ENCODE measurements at places on chromosomes 2 and 18. TPM values are rescaled to one million over a fixed set of nuclear protein-coding genes. Genes with fewer than 3 reads are reported as not detected.
A peak's percentile ranks its signal among the peaks of the same experiment; 100 is the strongest.

The POTEJ gene
- not detected for total RNA-seq

The UGT1A7 gene
- total RNA-seq, result 2.4 TPM

The SH3RF3 gene
- total RNA-seq, result 3.7 TPM

The LAPTM4A gene
- total RNA-seq, result 120 TPM

The SLC8A1 gene
- total RNA-seq, result 14.8 TPM

The TMEM178A gene
- total RNA-seq, result 0.68 TPM

The LONRF2 gene
- 1.3 TPM for total RNA-seq

The GMCL1 gene
- total RNA-seq, result 12.8 TPM

GRCh38 chr2:23532391-23533337, 147.7 kb downstream of the KLHL29 start:
- no peak for DNase-seq

- DNase-seq, result no peak
Measured at GRCh38 chr2:219368690-219369191, 19.0 kb downstream of the DNPEP start.

GRCh38 chr18:70464343-70465114, 175.7 kb downstream of the SOCS6 start:
- DNase-seq, result peak; percentile 35

- DNase-seq, result no peak
Measured at GRCh38 chr2:46798998-46799698, 116.5 kb downstream of the MCFD2 start.

GRCh38 chr2:192407692-192408091, 213.0 kb upstream of the TMEFF2 start:
- DNase-seq, result no peak

DNA sequence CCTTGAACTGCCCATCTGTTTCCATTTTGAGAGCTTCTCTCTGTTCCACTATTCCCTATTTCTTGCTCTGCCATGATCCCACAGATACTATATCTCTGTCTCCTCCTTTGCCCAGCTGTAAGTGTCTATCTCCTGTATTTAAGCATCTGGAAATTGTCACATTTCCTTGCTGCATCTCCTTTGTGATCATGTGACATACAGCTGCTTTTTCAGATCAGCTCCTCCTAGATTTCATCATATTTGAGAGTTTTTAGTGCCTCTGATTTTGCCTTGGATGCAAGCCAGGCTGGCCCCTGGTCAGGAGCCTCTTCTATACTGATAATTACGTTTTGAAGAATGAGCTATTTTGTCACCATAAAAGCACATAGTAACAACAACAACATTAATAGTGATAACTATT, 131.7 kb upstream of the TNP1 start:
- no peak for DNase-seq

- no peak for DNase-seq
Measured at GRCh38 chr18:42632801-42633200, 482.7 kb downstream of the RIT2 start.

GRCh38 chr2:241980193-241980592, 110.7 kb downstream of the RTP5 start:
- DNase-seq, result no peak

DNA sequence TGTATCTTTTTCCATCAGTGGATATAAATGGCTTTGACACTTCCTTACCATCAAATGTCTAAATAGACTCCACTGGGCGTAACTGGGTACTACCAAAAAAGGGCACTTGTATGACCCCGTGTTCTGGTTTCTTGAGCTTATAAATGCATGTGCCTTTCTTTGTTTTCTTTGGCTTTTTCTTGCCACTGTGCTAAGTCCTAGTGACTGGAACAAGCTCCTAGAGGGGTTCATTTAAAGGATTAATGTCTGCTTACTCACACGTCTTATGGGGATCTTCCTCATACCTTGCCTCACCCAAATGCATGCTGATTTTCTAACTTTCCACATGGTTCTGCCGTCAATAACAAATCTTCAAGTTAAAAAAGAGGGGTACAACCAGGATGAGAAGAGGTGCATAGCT, 19.8 kb upstream of the ZNF532 start:
- no peak for DNase-seq

DNA sequence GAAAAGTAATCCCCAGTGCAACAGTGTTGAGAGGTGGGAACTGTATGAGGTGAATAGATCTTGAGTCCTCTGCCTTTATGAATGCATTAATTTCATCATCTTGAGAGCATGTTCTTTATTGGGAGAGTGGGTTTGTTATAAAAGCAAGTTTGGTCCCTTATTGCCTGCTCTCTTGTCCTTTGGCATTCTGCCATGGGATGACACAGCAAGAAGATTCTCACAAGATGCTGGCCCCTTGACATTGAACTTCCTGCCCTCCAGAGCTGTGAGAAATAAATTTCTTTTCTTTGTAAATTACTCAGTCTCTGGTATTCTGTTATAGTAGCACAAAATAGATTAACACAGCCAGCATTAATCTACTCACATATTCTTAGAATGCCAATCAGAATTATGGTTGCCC, 108.6 kb downstream of the EHBP1 start:
- DNase-seq, result no peak

DNA sequence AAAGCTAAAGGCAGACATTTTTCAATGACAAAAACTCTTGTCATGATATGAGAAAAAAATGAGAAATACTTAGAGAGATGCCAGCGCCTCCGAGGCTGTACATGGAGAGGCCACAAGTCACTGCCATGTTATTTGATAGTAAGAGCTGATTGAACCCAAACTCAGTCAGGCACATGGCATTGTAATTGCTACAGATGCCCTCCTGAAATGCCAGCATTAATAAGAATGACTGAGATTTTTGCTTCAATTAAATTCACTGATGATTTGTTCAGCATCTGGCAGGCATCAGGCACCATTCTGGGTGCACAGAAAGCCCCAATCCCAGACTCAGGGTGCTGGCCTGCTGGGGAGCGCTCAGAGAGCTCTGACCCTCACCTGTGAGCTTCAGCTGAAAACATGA, 129.0 kb upstream of the PXDN start:
- DNase-seq, result no peak

DNA sequence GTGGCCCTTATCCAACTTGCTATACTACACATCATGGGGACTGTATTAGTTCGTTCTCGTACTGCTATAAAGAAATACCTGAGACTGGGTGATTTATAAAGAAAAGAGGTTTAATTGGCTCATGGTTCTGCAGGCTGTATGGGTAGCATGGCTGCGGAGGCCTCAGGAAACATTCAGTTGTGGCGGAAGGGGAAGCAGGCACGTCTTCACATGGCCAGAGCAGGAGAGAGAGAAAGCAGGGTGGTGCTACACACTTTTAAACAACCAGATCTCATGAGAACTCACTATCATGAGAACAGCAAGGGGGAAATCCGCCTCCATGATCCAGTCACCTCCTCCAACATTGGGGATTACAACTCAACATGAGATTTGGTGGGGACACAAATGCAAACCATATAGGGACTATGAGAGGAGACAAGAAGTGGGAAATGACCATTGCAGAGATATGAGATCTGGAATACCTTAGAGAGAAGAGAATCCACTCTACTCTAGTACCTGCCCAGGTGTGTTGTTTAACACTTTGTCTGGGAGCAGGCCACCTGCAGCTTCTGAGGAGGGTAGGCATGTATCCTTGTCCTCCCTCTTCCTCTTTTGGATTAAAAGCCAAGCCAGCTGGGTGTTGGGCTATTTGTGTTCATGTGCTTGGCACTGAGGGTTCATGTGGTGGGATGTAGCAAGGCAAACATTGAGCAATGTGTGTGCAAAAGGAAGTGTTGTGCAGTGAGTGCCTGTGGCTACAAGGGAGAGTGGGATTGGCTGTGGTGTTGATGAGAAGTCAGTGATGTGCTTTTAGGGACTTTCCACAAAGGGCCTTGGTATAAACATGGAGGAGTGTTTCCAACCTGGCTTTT, 22.8 kb downstream of the TTLL4 start:
- DNase-seq, result peak; percentile 47

DNA sequence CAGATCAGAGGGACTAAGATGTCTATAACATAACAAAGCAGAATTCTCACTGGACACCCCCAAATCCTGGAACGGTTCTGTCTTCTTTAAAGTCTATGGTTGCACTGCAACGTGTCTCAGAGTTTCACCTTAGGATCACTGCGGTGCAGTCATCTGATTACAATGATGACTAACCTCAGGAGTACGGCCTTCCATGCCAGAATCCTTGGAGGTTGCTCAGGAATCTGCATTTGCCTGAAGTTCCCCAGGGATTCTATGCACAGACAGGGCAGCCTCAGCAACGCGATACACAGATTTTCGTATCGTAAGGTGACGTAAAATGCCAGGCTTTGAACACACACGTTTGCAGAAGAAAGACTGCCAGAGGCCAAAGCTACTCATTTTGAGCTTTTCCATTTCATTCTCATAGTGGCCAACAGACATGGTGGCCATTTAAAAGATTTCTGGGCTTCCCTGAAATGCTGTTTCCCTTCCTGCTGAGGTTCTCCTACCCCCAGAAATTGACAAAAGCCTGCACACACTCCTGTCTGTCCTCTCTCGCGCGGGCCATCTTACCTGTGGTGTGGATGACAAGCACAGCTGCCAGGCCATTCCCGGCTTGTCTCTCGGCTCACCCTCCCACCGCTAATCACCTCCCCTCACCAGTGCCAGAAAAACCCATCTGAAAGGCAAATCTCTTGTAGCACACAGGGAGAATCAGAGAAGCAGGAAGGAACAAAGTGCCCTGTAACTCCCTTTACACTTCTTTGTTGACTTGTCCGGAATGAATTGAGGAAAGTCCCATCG, 148.8 kb downstream of the ACKR3 start:
- no peak for DNase-seq

GRCh38 chr2:241636182-241637017, 558 bp downstream of the THAP4 start:
- DNase-seq, result no peak

DNA sequence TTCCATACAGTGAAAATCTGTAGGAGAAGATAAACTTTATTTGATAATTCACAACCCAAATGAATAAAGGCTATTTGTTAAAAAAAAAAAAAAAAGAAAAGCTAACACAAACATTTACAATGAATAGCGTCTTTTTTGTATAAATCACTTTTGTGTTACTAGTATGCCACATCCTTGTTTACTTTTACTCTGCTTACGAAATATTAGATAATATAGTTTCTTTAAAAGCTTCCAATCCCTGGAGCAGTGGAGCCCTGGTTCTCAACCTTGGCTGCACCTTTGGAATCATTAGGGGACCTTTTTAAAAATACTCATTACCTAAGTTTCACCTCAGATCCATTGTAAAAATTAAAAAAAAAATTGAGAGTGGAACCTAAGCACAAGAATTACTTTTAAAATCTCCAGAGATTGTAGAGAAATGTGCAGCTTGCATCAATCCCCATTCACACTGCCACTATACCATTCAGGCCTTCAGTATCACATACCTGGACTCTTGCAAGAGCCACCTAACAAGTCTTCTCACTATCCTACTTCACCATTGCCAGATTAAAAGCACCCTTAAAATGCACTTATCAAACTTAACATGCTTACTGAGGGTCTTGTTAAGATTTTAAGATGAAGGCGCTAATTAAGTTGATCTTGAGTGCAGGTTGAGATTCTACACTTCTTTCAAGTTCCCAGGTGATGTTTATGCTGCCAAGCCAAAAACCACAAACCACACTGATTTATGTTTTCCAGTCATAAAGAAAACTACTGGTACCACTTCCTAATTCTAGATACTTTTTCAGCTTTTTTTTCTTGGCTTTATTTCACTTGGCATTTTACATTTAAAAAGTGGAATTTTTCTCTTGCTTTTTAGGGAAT, 59.7 kb upstream of the ZC3H15 start:
- no peak for DNase-seq

DNA sequence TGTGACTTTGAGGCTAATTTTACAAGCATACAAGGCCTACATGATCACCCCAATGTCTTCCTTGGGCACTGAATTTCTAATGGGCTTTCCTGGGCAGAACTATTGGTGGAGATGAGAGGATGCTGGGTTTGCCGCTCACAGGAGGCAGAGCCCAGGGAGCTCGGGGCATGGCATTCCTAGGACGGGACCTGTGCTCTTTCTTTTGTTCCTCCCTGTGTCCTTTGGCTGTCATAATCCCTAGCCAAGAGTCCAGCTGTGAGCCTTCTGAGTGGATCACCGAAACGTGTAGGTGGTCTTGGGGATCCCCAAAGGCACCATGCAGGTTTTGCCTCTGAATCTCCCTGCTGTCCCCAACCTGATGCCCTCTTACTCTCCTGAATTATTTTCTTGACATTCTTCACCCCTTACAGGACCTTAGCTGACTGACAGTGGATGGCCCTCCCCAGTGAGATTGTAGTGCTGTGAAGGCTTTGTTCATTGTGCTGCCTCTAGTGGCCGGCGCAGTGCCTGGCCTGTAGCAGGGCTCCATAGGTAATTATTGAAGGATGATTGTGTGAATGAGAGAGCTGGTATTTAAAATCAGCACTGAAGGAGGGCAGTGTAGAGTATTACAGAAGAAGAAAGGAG, 221.9 kb downstream of the ZNF407 start:
- DNase-seq, result no peak

- no peak for DNase-seq
Measured at GRCh38 chr2:105821428-105822125, 76.9 kb downstream of the NCK2 start.

- no peak for DNase-seq
Measured at GRCh38 chr2:146734042-146734820, 1110.6 kb upstream of the ACVR2A start.

GRCh38 chr18:11146238-11146946, 3.0 kb downstream of the PIEZO2 start:
- DNase-seq, result no peak

GRCh38 chr2:219475697-219476651, 22.7 kb upstream of the GMPPA start:
- no peak for DNase-seq

- DNase-seq, result no peak
Measured at GRCh38 chr2:136531731-136532130, 233.6 kb upstream of the THSD7B start.

DNA sequence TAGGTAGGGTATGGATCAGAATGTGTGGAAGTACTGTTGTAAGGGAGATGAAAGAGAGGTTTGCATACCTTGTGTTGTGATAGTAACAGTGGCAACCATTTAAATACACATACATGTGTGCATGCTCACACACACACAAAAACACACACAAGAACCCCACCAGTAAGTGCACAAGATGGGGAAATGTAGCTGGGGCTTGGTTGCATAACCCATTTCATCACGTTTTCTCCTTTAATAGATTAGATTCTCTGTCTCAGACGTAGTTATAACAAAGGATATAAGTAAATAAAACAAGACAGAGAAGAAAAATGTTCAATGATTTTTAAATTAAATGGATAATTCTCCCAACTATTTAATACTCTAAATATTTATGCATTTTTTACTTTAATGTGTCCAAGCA, 13.4 kb downstream of the ARHGAP15 start:
- no peak for DNase-seq

DNA sequence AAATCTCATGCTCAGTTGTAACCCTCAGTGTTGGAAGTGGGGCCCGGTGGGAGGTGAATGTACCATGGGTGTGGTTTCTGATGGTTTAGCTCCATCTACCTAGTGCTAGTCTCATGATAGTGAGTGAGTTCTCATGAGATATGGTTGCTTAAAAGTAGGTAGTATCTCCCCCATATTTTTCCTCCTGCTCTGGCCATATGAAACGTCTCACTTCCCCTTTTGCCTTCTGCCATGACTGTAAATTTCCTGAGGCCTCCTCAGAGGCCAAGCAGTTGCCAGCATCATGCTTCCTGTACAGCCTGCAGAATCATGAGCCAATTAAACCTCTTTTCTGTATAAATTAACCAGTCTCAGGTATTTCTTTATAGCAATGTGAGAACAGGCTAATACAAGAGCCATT, 62.8 kb upstream of the RNF152 start:
- DNase-seq, result no peak

GRCh38 chr18:41965634-41966255, 10.7 kb downstream of the PIK3C3 start:
- DNase-seq, result no peak

All from lower leg skin (tissue), 4 donors.